ENCODE measurements at places on chromosomes 11 and 22.

DNA sequence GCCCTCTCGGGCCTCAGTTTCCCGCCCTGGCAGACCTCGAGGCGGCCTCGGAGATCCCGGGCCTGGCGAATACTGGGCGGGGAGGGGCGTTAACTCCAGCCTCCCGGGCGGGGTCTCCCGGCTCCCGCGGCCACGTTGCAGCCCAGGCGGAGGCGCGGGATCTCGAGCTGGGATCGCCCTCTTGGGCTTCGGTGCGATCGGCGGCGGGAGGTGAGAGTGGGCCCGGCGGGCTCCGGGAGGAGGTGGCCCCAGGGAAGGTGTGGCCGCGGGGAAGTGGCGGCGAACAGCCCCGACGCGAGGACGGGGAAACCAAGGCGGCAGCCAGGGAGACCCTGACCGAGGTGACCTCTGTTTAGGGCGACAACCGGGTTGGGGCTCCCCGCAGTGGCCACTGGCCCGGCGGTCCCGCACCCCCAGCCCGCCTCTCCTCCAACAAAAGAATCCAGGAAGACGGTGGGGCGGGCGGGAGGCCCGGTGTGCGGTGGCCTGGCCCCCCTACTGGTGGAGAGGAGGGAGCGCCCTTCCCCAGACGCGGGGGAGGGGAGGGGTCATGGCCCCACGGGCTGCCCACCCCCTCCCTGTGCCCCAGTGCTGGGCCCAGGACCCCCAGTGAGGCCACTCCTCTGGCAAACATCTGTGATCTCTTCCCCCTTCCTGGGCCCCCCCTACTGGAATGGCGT, at the start of gene PHETA2:
PHETA2 (plus strand) TSS at position 117 of the 680 bp plus-strand sequence. CDS start 3,046 bp downstream, outside the sequence.
- no peak for DNase-seq

DNA sequence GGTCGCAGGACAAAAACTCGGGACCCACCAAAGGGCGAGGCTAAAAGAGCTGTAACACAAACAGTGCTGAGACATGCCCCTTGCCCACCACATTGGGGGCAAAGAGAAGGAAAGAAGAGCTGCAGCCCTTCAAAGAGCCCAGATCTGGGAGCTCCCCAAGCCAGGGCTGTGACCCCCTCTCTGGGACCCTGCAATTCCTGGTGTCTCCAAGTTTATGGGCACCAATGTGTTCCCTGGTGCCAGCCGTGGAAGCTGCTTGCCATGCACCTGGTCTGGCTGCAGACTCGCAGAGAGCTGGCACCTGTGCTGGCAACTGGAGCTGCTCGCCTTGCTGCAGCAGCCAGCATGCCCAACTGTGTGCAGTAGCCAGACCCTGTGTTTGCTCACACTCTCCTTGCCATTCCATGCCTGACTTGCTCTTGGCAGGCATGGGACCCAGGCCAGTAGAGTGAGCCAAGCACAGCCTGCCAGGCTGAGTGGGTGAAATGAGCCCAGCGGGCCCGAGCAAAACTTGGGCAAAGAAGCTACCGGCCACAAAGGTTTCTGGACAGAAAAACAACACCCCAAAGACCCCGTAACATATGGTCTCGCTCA, 16.0 kb downstream of the RRP8 start:
- DNase-seq: no peak

DNA sequence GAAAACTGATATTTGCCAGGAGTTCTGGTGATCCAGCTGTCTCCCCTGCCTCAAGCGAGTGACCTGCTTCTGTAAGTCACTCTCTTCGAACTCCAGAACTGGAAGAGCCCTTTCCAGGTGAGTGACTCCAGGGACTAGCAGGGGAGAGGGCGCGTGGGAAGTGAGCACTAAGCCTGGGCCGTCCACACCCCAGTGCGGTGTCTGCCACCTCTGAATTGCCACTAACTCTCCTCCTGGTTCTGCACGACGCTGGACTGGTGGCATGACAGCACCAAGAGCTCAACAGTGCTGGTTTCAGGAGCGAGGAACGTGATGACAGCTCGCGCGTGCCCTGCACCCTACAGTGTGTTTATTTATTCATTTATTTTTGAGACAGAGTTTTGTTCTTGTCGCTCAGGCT, 22.9 kb downstream of the KIAA0930 start:
- DNase-seq: no peak

- no peak for DNase-seq
Observed at GRCh38 chr11:96235751-96236150, 107.2 kb downstream of the MAML2 start.

DNA sequence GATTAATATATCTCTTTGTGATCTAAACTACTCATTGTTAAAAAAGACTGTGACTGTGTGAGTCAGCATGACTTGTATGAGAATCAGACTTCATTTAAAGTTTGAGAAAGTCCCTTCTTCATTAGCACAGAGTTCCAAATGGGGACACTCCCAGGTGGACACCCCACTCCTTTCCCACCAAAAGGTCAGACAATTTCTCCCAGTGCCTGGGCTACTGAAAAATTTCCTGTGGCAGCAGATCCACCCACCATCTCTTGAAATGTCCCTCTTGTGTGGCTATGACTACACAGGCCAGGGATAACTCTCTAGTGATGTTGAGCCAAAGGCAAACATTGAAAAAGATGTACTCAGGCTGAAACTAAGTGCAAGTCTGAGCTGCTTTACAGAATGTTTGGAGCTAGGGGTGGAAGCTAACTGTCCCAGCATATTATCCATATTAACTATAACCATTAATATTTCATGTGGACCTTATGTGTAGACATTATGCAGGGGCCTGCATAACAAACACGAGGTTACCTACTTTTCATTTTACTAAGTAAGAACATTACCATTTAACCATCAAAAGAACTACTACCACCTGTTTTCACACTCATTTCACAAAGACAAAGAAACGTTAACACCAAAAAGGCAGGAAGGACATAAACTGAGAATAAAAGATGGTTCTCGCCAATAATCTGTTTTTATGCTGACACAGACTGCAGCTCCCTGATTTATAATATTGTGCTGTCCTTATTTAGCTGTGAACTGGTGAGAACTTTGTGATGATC, 44.8 kb downstream of the MMP20 start:
- DNase-seq: no peak

DNA sequence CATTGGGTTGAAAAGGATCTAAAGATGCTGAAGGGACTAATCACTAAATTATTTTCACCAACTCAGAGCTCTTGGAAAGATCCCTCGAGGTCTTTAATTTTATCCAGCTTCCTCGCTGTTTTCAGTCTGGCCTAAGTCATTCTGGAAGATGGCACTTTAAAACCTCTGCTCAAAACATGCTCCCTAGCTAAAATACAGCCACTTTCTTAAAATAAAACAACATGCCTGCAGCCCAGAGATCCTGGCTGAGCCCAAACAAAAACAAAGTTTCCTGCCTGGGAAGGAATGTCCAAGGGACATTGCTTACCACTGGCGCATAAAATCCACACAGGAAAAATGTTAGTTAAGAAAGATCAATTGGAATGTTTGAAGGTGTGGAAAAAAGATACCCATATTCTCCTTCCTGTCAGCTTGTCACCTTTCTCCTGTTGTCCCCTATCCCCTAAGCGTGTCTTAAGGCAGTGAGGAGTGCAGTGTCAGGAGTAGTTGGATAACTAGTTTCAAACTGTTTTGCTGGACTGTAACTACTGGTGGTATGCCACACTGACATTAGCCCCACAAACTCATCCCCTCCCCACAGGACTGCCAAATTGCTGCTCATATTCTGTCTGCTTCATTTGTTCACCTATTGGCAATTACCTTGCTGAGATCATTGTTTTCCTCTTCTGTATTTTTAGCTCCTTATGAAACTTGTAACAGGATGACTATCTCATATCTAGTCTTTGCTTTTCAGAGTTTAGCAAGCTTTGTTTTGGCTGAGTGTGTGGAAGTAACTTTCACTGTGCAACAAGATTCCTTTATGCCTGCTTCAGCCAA, 108.3 kb upstream of the SESN3 start:
- DNase-seq: no peak

- DNase-seq: no peak
Observed at GRCh38 chr11:115322553-115323203, 181.5 kb downstream of the CADM1 start.

DNA sequence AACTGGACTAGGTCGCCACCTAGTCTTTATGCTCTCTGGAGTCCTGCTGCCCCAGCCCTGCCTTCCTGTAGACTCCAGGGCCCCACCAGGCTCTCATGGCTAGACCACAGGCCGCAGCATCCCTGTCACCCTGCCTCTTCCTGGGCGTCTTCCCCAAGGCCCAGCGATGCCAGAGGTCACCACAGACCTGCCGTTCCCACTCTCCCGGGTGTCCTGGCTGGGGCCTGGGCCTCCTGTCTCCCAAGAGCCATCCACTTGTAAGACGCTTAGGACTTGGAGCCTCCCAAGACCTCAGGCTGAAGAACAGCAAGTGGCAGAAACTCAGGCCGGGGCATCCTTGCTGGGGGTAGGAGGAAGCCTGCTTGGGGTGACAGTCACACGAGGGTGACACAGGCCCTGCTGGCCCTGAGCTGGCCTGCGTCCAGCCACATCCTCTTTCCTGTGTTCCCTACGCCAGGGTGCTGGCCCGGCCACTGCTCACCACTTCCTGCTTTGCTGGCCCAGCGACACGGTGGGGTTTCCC, 2.0 kb upstream of the TCIRG1 start:
- no peak for DNase-seq

- no peak for DNase-seq
Observed at GRCh38 chr11:64170419-64170818, 4.5 kb upstream of the MACROD1 start.

DNA sequence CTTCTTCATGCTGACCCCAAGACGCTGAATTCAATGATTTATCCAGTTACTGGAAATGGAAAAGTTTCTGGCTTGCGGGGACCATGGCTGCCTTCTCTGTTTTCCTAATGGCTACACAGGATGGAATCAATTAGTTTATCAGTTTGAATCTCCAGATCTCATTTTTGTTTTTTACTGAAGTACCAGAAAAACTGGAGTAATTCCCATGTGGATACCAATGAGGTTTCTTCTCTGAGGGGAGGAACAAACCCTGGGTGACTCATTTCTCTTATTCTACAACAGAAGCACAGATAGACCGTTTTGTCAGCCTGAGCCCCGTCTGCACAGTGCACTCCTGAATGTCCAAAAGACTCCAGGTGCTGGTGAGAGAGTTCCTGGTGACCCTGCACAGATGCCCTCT, 3.4 kb downstream of the ZNF195 start:
- no peak for DNase-seq

DNA sequence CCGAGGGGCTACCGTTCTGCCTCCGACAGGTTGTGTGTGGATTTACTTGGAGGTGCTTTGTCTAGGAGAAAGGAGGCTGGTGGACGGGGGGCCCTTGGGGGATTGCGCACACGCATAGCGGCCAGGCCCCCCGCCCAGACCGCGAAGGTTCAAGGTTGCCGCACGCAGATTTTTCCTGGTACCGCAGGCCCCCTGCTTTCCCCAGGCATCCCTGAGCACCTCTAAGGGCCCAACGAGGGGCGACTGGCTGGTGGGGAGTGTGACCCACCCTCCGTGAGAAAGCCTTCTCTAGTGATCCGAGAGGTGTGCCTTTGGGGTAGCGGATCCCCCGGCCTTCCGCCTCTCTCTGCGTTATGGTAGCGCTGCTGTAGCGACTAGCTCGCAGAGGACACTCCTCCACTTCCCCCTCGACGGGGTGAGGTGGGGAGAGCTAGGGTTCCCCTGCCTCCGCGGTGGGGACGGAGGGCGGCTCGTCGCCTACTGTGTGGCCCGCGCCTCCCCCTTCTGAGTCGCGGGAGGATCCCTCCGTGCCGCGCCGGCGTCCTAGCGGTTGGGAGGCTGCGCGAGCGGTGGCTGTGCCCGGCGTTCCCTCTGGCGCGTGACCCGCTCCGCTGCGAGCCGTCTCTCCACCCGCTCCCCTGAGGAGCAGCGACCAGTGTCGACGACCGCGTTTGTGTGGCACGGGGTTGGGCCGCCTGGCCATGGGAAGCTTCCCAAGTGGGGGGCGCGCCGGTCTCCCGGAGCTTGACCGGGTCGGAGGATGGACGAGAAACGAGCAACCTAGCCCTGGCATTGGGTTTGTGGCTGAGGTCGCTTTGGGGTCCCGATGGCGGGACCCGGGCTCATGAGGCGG, 3900.0 kb upstream of the OR11H1 start:
- DNase-seq: no peak

DNA sequence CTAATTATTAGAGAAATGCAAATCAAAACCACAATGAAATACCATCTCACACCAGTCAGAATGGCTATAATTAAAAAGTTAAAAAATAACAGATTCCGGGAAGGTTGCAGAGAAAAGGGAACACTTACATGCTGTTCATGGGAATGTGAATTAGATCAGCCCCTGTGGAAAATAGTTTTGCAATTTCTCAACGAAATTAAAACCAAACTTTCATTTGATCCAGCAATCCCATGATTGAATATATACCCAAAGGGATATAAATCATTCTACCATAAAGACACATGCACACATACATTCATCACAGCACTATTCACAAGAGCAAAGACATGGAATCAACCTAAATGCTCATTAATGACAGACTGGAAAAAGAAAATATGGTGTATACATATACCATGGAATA, 32.5 kb downstream of the NOX4 start:
- no peak for DNase-seq

- no peak for DNase-seq
Observed at GRCh38 chr11:9301720-9302119, 12.7 kb downstream of the TMEM41B start.

- no peak for DNase-seq
Observed at GRCh38 chr11:61754534-61755482, 2.4 kb downstream of the MYRF start.

GRCh38 chr11:58562375-58562800, 13.3 kb downstream of the LPXN start:
- DNase-seq: no peak

DNA sequence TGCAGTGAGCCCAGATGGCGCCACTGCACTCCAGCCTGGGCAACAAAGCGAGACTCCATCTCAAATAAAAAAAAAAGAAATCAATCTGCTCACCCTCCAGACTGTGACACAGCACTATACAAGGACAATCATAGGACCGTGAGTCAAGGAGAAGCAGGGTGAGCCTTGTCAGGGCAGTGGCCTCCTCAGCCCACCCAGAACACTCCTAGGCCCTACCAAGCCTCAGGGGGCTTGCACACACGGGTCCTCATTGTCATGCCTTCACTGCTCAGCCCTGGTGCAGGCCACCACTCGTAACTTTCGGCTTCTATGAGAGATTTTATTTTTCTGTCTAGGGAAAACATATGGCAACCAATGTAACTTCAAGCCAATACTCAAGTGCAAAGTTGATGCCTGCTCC, 35.8 kb downstream of the DGCR2 start:
- no peak for DNase-seq

GRCh38 chr11:1652771-1653540, 23.4 kb downstream of the KRTAP5-5 start:
- DNase-seq: peak; percentile 66

DNA sequence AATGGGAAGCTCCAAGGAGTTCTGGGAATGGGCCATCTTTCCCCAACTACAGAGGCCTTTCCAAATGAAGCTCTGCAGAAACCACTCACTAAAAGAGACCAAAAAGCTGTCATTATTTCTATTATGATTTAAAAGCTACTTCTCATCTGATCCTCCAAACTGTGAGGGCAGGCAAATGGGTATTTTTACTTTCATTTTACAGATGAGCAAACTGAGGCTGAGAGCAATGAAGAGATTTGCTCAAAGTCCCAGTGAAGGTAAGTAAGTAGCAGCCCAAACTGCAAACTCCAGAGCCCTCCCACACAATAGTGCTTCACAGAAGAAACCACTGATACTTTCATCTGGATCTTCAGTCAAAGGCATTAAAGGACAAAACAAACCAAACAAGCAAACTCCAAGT, 1.4 kb downstream of the RSPH14 start:
- no peak for DNase-seq
